Ovary (tissue), 10 donors: ENCODE measurements at places on chromosomes 2 and 18.

DNA sequence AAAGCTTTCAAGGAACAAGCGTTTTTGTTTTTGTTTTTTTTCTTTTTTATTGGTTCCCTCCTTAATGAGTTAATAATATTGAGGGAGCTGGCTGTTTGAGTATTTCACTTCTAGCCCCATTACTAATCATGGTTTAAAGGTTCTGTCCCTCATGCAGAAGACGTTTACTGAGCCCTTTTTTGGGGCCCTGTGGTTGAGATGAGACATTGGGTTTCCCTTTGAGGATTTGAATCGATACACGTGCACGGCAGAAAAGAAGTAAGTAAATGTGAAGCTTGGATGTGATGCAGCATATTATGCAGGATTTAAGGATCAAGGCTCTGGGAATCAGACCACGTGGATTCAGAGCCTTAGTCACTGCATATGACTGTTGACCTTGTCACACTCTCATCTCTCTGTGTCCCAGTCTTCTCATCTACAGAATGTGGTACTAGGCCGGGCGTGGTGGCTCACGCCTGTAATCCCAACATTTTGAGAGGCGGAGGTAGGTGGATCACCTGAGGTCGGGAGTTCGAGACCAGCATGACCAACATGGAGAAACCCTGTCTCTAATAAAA, 1.0 kb upstream of the CHST10 start:
- DNase-seq, result no peak

DNA sequence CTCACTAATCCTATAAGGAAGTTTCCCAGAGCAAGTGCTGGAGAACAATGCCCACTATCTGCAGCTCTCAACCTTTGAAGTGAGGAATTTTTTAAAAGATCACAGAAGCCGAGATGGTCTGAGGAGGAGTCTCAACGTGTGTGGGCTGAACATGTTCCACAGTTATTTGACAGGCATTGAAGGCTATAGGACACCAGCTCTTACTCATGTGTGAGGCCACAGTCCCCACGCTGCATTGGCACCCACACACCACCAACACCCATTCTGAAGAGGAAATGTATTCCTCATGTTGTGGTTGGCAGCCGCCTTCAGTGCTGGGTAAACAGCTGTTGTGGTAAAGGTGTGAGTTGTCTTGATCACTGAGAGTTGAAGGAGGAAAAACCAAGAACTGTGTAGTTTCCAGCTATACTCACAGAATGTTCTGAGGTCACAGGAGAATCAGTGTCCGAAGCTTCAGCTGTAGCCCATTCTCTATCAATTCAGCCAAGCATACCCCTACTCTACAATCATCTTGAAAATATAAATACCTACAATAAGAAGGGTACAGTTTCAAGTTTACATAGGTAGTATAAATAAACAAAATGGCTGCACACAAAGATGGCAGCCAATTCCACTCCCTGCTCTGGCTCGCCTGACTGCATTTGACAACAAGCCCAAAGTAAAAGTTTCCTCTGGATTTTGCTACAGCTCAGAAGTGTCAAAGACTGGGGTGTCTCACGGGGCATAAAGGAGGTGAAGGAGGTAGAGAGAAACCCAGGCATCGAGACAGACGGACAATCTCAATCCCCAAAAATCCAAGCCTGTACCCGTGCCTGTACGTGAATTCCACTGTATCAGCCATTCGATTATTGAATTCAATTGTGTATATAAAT, 12.1 kb downstream of the CD226 start:
- no peak for DNase-seq

GRCh38 chr2:118858485-118859156, 11.2 kb upstream of the EN1 start:
- no peak for DNase-seq

GRCh38 chr2:217223222-217223930, 363.5 kb upstream of the TNP1 start:
- DNase-seq, result no peak

- no peak for DNase-seq
Observed at GRCh38 chr2:176763851-176764404, 448.7 kb upstream of the HNRNPA3 start.

DNA sequence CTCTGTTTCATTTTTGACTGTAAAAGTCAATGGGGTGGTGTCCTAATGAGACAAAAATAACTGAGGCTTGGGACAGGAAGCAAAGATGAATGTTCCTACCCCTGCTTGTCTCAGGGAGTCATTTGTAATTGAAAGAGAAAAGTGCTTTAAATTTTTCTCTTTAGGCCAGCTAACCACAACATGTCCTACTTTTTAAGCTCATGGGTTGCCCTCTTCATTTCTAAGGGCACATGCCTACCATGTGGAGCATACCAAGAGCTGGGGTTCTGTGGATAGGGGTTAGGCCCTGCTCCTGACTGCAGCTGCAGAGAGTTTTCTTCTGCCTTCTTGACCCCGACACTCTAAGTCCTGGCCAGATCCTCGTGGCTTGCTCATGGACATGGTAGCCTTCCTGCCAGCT, 96.8 kb upstream of the ARL4C start:
- no peak for DNase-seq
